ENCODE measurements at places on chromosomes 7 and 10.

- peak; percentile 37 for DNase-seq
Measured at GRCh38 chr10:93357680-93358079, 124.5 kb downstream of the MYOF start.

DNA sequence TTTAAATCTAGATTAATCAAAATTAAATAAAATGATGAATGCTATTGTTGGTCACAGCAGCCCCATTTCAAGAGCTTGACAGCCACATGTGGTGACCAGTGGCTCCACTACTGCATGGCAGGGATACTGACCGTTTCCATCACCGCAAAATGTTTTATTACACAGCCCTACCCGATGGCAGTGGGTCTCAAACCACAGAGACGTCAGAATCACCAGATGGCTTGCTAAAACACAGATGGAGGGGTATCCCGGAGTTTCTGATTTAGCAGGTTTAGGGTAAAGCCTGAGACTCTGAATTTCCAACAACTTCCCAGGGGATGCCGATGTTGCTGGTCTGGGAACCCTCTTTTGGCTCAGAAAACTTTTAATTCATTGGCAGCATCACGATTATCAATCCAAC lies 47.9 kb downstream of the RSU1 start:
- DNase-seq, result no peak

GRCh38 chr10:7300384-7300971 lies 110.4 kb downstream of the SFMBT2 start:
- no peak for DNase-seq

DNA sequence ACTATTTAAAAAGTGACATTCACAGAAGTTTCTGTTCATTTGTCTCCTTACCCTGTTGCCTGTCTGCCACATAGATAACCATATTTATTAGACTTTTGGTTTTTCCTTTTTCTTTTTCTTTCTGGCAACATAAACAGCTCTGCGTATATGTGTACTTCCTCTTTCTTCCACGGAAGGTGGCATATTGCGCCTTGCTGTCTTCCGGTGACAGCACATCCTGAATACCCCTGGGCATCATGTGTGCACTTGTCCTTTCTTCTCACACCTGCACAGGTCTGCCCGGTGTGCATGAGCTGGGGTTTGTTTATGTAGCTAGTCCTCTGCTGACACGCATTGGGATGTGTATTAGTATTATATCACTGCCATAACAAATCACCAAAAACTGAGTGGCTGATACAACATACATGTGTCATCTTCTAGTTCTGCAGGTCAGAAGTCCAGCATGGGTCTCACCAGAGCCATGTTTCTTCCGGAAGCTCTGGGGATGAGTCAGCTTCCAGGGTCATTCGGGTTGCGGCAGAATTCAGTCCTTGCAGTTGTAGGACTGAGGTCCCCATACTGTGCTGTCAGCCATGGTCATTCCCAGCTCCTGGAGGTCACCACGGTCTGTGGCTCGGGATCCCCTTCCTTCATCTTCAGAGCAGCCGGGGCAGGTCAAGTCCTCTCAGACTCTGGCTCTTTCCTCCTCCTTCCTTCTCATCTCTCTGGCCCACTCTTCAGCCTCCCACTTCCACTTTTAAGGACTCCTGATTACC lies 596.0 kb upstream of the FOXK1 start:
- peak; percentile 52 for DNase-seq

DNA sequence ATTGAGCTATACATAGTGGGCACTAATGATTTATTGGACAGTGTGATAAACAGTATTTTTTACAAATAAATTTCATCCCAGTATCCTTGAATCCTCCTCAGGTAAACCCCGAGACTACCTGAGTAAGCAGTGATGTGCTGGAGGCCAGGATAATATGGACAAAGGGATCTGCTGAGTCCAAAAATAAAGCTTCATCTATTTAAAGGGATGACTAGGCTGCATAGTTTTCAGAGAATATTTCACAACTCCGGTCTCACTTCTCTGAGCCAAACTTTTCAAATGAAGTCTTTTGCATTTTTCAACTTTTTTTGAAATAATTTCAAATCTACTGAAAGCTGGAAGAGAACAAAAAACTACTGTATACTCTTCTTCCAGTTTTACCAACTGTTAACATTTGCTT lies 2.5 kb downstream of the ACTR3B start:
- DNase-seq, result peak; percentile 20

GRCh38 chr7:137847568-137848050 lies 835 bp upstream of the DGKI start:
- DNase-seq, result no peak

GRCh38 chr10:128908099-128908498 lies 558.9 kb upstream of the MGMT start:
- peak; percentile 81 for DNase-seq

DNA sequence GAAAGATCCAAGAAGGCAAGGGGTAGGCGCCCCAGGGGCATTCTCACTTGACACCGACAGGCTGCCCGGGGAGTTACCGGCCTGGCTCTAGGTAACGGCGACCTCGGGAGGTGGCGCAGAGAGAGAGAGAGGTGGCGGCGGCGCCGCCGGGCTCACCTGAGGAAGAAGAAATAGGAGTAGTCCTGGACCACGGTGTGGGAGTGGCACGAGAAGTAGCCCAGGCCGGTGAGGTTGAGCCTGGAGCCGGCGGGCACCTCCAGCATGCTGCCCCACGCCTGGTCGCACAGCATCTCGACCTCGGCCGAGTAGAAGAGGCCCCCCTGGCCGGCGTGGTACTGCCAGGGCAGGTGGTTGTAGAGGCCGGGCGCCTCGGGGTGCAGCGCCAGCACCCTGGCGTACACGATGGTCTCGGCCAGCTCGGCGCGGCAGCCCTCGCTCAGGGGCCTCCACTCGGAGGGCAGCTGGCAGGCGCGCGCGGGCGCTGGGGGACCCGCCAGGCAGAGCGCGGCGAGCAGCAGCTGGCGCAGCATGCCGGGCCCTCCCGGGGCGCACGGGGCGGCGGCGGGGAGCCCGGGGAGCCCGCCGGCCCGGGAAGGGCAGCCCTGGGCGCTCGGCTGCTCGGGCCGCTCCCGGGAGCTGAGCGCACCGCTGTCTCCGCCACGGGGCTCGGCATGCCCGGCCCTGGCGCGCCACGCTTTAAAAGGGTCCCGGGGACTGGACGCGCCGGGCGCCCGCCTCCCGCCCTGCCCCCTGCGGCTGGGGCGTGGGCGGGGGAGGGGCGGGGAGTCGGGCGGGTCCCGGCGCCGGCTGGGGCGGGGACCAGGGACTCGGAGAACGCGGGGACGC lies at the start of gene CCDC3:
Gene CCDC3, minus strand, starts transcription at position 673 of the 846 bp plus-strand sequence. Its CDS starts 143 bp downstream, at position 530.
- no peak for DNase-seq

GRCh38 chr7:126667742-126668366 lies 584.9 kb downstream of the GRM8 start:
- DNase-seq, result no peak

- no peak for DNase-seq
Measured at GRCh38 chr7:1668396-1669063, 1.5 kb upstream of the ELFN1 start.

DNA sequence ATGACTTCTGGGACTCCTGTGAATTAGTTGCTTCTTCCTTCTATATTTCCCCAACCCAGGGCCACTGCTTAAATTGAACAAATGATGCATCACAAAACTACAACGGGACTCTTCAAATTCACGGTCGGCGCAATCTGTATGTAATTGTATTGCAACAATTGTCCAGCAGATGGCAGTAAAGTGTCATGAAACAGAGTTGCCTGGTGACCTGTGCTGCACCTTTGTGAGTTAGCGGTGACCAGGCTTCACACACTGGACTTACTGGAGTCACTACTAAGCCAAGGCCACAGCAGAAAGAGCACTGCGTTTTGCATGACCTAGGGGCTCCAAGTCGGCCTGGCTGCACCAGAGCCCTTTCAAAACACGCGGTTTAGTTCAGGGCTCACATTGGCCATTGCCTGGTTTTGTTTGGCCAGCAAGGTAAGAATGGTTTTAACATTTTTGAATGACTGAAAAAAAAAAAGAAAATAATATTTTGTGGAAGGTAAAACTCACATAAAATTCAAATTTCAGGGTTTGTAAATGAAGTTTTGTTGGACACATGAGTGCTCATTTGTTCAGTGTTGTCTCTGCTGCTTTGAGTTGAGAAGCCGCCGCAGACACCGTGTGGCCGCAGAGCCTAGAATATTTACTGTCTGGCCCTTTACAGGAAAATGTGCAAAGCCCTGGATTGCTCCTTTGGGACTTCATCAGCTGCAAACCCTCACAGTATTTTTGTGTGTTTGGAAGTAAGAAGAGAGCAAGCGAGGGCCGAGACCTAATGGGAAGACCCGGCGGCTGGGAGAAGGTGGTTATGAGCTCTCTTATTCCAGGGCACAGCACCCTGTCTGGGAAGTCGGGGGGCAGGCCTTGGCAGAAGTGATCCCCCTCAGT lies 23.2 kb upstream of the ZNF32 start:
- DNase-seq, result peak; percentile 26

- peak; percentile 40 for DNase-seq
Measured at GRCh38 chr10:24360282-24361127, 151.6 kb downstream of the KIAA1217 start.

DNA sequence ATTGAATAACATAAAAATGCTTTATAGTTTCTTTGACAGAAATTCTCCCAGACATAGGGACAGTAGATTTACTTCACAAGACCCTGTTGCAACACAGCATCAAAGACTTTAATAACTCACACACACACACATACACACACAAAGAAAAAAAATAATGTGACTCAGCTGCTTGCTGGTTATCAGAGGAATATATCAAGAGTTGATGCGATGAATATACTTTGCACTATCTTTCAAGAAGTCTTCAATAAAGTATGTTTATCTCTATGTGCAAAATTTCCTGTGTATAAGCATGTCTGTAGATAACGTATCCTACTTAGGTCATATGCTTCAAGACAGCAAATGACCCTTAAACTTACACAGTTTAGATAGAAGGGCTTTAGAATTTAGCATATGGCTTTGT lies 243.1 kb downstream of the ARL4A start:
- no peak for DNase-seq

DNA sequence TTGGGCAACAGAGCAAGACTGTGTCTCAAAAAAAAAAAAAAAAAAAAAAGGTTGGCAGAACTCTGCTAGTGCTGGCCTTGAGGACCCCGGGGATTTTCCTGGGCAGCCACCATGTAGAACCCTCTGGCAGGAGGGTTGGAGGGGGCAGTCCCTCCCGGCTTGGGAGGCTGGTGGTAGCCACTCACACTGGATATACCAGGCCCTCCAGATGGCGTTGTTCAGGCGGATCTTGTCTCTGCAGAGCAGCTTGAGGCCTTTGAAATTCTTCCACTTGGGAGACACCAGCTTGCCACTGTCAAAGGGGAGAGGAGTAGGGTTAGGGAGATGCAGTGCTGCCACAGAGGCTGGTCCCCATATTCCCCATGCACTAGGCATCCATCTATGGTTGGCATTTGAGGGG lies 8.4 kb downstream of the MLXIPL start:
- DNase-seq, result no peak

GRCh38 chr10:127855976-127856375 lies 36.8 kb downstream of the CLRN3 start:
- no peak for DNase-seq

DNA sequence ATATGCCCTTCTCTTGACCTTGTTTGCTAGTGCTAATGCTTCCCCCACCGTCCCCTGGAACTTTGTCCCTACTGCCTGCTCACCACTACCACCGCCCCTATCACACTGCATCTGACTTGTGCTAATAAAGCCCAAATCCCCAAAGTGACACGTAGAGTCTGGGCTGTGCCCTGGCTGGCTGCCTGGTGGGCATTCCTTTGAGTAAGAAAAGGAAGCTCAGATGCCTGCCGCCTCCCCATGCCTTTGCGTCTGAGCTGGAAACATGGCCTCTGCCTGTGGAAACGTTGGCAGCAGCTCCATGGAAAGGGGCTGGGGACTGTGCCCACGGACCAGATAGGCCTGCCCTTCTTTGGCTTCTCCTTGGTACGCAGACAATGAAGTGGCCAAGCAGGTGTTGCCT lies 138.3 kb downstream of the CYP26A1 start:
- DNase-seq, result no peak

DNA sequence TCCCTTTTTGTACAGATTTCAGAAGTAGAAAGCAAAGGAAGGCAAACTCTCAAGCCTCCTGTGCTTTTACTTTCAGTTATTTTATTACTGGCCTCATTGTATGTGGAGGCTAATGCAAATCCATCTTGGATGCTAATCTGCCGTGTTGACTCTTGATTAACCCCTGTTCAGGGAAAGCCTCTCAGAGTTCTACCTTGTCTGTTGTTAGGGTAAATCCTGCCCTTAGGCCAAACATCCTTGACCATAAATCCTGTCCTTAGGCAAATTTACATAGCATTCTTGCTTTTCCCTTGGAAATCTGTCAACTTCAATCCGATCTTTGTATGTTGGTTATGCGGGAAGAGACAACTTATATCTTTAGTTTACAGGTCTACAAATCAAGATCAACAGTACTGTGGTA lies 709.9 kb upstream of the LRRTM3 start:
- no peak for DNase-seq

GRCh38 chr7:8143151-8143874 lies 118.7 kb downstream of the ICA1 start:
- no peak for DNase-seq

DNA sequence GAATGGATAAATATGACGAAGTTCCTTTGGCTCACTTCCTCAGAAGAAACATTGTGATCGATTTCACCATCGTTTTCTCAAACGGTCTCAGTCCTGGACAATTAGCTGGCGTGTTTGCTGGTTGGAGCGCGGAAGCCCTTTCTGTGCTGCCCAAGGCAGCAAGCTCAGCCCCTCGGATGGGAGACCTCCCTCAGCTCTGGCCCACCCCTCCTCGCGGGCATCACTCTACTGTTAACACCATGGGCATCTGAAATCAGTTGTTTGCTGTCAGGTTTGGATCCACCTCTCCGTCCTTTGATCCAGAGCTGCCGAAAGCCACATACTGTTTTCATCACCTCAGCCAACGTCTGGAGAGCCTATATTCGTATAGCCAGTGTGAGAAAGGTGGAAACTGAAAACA lies 68.2 kb downstream of the C10orf143 start:
- no peak for DNase-seq

- DNase-seq, result no peak
Measured at GRCh38 chr7:82249979-82250378, 193.6 kb downstream of the CACNA2D1 start.

DNA sequence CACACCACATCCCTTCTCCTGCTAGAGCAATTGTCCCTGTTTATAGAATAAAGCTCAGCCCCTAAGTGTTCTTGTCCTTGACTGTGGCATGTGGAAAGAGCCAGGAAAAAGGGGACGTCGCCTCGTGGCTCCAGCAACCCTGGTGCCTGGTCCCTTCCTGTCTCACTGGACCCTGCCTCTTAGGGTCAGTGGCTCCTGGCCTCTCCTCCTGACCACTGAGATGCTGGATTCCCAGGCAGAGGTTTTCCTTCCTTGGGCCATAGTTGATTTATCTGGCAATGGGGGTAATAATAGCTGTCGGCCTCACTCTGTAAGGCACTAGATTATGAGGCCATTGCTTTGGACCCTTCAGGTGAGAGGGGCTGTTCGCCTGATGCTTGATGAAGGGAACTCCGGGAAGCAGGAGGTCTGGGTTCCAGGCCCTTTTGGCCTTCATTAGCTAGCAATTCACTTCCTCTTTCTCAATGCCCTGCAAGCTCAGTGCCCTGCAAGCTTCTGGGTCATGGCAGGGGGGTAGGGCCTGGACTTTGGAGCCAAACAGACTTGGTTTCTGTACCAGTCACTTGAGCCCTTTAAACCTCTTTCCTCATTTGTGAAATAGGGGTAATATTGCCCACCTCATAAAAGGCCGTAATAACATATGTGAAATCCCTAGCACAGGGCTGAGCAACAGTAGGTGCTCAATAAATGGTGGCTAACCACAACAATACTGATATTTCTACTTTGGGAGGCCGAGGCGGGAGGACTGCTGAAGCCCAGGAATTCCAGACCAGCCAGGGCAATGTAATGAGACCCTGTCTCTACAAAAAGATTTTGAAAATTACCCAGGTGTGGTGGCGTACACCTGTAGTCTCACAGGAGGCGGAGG lies 1.1 kb downstream of the ASL start:
- DNase-seq, result peak; percentile 60
